GM13977 (cell line): ENCODE measurements at places on chromosomes 2 and 18.
A peak's percentile ranks its signal among the peaks of the same experiment; 100 is the strongest.

GRCh38 chr2:142805244-142805643 lies 72.2 kb upstream of the KYNU start:
- no peak for DNase-seq

DNA sequence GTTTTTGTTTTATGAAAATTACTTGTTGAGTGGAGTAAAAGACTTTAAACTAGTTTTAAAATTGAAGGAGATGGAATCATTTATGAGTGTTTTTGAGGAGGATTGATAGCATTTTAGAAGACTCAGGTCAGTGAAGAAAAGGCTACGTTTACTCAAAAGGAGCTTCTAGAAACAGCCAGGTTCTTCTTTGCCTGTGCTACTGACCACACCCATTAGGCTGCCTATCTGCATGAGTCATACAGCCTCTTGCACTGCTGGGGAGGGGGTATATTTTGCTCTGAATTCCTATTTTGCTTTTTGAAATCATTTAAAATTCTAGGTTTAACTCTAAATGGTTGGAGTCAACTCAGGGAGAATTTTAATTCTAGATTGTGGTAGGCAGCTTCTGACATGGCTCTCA lies 22.3 kb downstream of the EFEMP1 start:
- no peak for DNase-seq

DNA sequence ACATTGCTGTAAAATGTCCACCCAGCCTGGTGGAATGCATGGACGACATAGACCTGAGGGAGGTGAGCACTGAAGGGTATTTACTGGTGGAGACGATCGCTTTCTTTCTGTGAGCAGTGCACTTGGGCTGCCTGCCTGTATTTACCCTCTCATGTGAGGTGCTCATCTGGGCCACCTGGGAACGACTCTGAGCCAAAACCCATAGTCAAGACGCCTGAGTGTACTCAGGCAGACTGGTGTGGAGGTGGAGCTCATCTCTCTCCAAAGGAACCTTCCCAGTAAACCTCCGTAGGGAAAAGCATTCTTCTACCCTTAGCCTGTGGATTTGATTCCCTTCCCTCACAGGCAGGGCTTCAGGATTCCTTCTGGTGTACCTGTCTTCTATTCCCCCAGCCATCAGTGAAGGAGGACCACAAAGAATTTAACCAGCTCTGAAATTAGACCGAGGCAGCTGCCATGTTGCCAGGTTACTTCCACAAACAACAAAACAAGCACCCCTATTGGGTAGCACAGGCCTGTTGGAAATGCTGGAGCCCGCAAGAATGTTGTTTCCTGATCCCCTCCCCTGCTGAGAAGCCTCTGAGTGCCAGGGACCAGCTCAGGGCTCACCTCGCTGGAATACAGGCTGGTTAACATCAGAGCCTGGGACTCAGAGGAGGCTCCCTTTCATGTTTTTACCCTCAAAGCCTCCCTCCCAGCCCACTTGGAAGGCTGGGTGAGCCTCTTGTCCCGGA lies 47.5 kb upstream of the TXNDC2 start:
- no peak for DNase-seq

- no peak for DNase-seq
Observed at GRCh38 chr2:128366713-128367511, 48.2 kb upstream of the HS6ST1 start.

- no peak for DNase-seq
Observed at GRCh38 chr2:226783885-226784284, 15.7 kb downstream of the IRS1 start.

- no peak for DNase-seq
Observed at GRCh38 chr2:79862756-79863155, 349.9 kb downstream of the CTNNA2 start.

GRCh38 chr2:118806797-118807667 lies 40.4 kb downstream of the EN1 start:
- DNase-seq, result no peak

DNA sequence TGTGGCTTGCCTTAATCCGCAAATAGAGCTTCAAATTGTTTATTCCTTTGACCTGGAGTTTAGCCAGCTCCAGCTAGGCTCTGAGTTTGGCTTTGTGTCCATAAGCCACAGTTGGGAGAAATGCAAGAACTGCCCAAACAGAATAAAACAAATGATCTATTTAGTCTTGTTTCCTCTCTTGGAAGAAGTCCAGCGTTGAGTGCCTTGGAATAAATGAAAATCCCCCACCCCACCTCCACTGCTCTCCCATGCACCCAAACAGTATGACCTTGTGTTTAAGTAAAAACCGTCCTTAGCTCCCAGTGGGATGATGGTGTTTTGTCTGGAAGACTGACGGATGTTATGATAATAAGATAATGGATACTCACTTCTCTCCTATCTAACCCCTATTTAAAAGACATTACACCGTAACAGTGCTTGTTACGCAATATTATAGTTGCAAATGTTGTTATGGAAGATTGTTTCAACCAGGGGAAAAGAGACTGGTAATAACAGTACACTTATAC lies 3.2 kb upstream of the SERPINE2 start:
- no peak for DNase-seq

DNA sequence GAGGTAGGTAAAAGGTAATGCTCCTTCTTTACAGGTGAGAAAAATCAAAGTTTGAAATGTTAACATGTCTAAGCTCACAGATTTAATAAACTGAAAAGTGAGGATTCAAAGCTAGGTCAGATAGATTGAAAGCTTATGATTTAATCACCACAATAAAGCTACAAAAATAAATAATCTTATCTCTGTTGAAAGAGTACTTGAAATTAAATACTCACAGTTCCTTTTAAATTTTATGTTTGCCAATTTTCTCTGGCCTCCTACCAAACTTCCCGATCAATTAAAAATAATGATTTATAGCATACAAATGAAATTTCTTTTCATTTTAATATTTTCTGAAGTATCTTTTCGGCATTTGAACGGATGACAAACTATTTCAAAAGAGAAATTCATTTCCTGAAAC lies 77.3 kb downstream of the GAREM1 start:
- no peak for DNase-seq

DNA sequence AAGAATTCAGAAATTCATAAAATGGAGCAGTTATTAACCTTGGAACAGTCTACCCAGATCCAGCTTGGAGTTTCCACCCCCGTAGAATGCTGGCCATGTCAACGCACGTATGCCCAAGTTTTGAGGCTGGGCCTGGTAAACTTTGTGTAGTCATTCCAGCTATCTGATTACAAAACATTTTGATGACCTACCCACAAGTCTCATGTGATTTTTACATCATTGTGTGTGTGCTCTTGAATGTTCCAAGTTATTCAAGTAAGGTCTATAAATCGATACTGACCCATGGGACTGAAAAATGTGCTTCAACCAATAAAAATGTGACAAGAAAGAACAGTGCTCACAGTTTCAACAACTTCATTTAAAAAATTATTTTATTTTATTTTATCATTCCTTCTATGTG lies 32.5 kb upstream of the ICOS start:
- no peak for DNase-seq

- DNase-seq, result no peak
Observed at GRCh38 chr2:121075006-121075551, 209.9 kb downstream of the TFCP2L1 start.

DNA sequence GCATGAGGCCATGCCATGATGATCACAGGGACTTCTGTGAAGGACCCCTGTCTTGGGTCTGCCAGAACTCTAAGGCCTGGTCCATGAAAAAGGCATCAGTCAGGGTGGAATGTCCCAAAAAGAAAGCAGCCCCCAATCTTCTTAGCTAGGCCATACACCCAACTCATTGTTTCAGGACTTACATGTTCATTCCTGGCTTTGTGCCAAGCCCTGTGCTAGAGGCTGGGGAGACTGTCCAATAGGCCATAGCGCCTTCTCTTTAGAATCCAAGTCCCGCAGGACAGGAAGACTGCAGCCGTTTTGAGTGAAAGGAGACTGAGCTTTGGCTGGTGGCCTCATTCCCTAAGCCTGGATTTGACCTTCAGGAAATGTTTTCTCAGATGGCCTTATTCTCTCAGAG lies 247.3 kb downstream of the PRKCE start:
- DNase-seq, result no peak

DNA sequence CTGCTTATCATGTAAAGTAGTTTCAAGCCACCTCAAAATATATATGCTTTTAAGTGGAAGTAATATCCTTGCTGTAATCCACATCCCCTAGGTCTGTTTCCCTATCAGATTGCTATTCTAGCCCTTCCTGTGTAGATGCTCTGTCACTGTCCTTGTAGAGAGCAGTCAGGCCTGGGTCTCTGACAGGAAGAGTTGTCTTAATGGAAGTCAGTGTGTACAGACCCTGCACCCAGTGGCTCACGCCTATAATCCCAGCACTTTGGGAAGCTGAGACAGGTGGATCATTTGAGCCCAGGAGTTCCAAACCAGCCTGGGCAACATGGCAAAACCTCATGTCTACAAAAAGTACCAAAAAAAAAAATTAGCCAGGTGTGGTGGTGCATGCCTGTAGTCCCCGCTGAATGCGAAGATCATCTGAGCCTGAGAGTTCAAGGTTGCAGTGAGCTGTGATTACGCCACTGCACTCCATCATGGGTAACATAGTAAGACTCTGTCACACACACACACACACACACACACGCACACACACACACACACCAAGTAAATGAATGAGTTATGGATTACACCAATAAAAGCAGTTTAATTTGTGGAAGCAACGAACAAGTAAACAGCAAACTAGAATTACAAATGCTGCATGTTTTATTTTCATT lies 70.2 kb upstream of the DSC1 start:
- DNase-seq, result no peak

GRCh38 chr2:120342446-120342845 lies 3.5 kb upstream of the INHBB start:
- no peak for DNase-seq

DNA sequence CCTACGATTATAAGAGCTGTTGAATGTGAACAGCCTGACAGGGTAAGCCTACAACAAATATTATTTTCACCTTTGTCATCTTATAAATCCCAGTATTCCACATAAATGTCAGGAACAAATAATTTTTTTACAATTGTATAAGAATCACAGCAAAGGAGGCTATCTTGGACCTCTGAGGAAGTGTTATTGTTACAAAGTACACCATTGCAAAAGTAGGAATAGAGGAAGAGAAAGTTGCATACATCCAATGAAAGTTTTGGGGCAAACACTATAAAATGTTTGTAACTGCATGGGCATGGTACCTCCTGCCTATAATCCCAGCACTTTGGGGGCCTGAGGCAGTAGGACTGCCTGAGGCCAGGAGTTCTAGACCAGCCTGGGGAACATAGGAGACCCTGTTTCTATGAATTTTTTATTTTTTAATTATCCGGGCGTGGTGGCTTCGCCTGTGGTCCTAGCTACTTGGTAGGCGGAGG lies 715 bp upstream of the MEMO1 start:
- peak; percentile 29 for DNase-seq

DNA sequence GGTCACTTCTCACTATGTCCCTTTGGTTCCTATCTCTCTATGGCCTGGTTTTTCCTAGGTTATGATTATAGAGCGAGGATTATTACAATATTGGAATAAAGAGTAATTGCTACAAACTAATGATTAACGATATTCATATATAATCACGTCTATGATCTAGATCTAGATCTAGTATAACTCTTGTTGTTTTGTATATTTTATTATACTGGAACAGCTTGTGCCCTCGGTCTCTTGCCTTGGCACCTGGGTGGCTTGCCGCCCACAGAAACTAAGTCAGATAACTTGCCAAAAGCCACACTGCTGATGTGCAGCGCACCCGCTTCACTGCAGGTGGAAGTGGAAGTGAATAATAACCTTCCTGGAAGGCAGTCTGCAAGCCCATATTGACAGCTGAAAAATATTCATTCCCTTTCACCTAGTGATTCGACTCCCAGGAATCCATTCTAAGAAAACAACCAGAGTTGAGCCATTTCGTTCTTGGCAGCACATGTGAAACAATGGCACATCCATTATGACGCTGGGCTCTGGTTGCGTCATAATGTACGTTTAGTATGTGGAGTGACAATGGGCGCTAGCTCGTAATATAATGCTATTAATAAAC lies 725 bp upstream of the ANKRD53 start:
- DNase-seq, result no peak

DNA sequence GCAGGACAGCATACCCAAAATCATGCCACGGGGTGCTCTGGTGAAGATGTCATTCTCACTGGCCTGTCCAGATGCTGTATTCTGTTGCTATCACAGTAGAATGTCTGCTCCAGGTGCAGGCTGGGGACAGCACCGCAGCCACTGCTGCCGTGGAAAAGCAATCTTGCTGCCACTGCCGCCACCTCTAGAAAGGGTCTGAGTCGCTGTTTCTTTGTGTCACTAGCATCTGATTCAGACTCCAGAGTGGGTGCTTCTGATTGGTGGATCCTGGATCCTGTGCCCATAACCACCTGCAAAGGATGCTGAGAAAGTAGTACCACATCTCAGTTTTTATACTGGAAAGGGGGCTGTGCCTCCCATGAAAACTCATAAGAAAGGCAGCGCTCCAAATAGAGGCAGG lies 45.3 kb upstream of the CTLA4 start:
- no peak for DNase-seq

- no peak for DNase-seq
Observed at GRCh38 chr2:79292239-79292957, 132.8 kb upstream of the REG3A start.

GRCh38 chr2:121596221-121597080 lies 52.8 kb downstream of the CLASP1 start:
- DNase-seq, result peak; percentile 31

DNA sequence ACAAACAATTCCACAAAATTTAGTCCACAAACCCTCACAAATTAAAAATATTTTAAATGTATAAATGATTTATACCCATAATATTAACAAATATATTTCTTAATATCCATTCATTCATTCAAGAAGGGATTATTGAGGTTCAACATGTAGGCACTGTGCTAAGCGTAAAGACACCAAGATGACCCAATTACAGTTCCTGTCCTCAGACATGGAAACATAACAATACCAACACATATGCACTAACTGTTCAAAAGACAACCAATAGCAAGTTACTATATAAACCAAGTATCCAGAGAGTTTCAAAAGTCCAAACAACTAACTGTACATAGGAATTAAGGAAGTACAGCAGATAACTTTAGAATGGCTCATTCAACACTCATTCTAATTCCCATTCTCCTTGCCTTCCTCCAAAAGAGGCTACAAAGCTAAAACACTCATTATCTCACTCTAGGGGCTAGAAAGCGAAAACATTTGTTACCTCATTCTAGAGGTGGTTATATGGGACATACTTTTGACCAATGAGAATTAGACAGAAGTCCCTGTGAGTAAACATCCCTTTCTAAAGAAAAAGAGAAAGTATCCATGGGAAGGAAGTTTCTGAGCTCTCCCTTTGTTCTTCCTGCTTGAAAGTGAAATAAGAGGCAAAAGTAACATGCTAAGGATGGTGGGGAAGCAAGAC lies 292.4 kb downstream of the ZEB2 start:
- no peak for DNase-seq

DNA sequence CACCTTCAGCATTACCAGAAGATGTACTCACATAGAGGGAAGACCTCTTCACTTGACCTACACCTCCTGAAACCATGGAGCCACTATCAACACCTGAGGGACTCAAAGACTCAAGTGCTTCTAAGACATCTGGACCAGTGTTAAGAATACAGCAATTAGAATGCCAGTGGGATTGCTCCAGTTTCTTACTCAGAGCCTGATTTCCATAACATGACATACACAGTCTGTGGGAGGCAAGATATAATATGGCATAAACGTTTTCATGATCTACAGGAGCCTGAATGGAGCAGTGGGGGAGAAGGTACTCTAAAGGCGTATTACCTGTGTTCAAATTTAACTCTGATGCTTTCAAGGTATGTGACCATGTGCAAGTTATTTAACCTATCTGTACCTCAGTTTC lies 57.2 kb downstream of the ZNF385B start:
- DNase-seq, result no peak

- DNase-seq, result peak; percentile 28
Observed at GRCh38 chr18:9482790-9483189, 7.5 kb downstream of the RALBP1 start.
